AML-193 (cell line): ENCODE measurements at places on chromosomes 5 and 9.

GRCh38 chr9:82410866-82411265, 422.3 kb downstream of the SPATA31D1 start:
- no peak for DNase-seq

DNA sequence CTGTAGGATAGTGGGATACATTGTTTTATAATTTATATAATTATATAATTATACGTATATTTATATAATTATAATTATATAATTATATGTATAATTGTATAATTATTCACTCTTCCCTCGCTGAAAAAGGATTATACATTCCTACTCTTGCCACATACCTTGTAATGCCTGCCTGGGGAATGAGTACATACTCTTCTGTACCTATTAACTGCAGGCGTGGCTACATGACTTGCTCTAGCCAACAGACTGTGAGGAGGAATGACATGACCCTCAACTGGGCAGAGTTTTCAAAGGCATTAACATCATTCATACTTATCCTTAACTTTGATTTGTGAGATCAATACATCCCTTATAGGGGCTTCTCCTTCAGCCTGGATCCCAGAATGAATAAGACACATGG, 19.1 kb downstream of the ERMP1 start:
- DNase-seq: no peak

DNA sequence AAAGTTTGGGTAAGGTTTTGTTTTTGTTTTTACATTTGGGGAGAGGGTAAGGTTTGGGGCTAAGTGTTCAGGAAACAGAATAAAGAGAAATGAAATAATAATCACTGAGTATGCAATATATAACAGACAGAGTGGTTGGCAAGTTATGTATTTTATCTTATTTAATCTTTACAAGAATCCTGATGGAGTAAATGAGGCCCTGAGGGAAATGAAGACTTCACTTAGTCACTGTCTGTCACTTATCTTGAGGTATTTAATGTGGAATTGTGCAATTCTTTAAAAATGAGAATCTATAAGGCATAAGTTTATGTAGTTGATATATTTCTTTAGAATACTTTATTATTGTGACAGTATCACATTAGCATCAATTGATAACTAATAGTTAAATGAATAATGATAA, 48.1 kb downstream of the TEK start:
- no peak for DNase-seq

GRCh38 chr9:1429297-1429696, 379.1 kb downstream of the DMRT2 start:
- DNase-seq: no peak

- no peak for DNase-seq
These were observed 99.3 kb downstream of the AMBP start for GRCh38 chr9:113978725-113979342.

GRCh38 chr5:55226027-55226933, 835 bp downstream of the MCIDAS start:
- no peak for DNase-seq

DNA sequence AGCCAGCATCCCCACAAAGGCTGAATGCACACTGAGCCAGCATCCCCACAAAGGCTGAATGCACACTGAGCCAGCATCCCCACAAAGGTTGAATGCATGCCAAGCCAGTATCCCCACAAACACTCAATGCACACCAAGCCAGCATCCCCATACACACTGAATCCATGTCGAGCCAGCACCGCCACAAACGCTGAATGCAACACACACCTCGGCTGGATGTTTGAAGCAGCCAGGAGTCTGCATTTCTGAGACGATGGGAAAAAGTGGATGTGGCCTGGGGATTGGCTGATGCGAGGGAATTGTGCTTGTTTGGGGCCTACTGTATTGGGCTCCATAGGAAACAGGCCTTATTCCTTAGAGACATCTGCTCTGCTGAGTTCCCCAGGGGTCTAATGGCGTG, 30.9 kb upstream of the CEP72 start:
- DNase-seq: no peak

DNA sequence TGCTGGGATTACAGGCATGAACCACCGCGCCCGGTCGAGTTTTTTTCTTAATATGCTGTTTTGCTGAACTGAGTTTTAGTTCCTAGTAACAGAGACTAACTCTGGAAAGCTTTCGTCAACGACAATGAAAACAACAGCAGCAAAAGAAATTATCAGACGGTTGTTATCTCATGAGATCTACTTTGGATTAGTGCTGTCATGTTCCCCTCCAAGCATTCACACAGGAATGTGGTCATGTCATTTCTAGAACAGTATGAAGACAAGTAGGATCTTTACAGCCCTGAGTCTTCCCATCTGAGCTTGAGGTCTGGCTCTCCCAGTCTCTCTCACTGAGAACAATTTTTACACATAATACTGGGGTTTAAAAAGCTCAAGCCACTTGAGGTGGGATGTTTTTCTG, 4.0 kb upstream of the ANKRD33B start:
- DNase-seq: no peak
